Cerebellum (tissue), 4 donors: ENCODE measurements at places on chromosomes 3 and 15. TPM values are rescaled to one million over a fixed set of nuclear protein-coding genes. Genes with fewer than 3 reads are reported as not detected.

The TRIM59 gene
- 13.2 TPM for total RNA-seq

The NR2F2 gene
- total RNA-seq: 22.8 TPM

The TAMM41 gene
- total RNA-seq: 26.0 TPM

The TMEM207 gene
- total RNA-seq: not detected

The ACTRT3 gene
- total RNA-seq: 4.5 TPM

The PLSCR2 gene
- total RNA-seq: not detected

The CLSTN2 gene
- total RNA-seq: 26.9 TPM

The ZXDC gene
- total RNA-seq: 51.0 TPM

The SOX2 gene
- total RNA-seq: 59.1 TPM

The TRAIP gene
- total RNA-seq: 6.4 TPM

The XCR1 gene
- total RNA-seq: not detected

The TCTA gene
- 11.3 TPM for total RNA-seq

The RNF111 gene
- 39.8 TPM for total RNA-seq

The PSTPIP1 gene
- total RNA-seq: 0.27 TPM

The C3orf22 gene
- 0.18 TPM for total RNA-seq

The GHSR gene
- not detected for total RNA-seq

The MON1A gene
- 9.6 TPM for total RNA-seq

The FOXL2 gene
- total RNA-seq: 0.45 TPM

The ILDR1 gene
- total RNA-seq: not detected

The SMAD6 gene
- total RNA-seq: 10.8 TPM

The NEK10 gene
- total RNA-seq: 31.5 TPM

The TMEM40 gene
- total RNA-seq: not detected

The RARRES1 gene
- total RNA-seq: 36.5 TPM

The MKRN3 gene
- 30.7 TPM for total RNA-seq

The GP5 gene
- 0.09 TPM for total RNA-seq

The CLRN1 gene
- not detected for total RNA-seq

The GASK1A gene
- total RNA-seq: 11.4 TPM

The POLQ gene
- total RNA-seq: 5.5 TPM

The COL6A5 gene
- 1.5 TPM for total RNA-seq

The CKMT1A gene
- total RNA-seq: 8.2 TPM

The ZIC1 gene
- 662 TPM for total RNA-seq
